Natural killer cell (primary cell): ENCODE measurements at places on chromosomes 3 and 15. TPM values are rescaled to one million over a fixed set of nuclear protein-coding genes. Genes with fewer than 3 reads are reported as not detected.

SMCO1 gene
- not detected for total RNA-seq

SIDT1 gene
- 101 TPM for total RNA-seq

GCSAM gene
- 1.1 TPM for total RNA-seq

IL12A gene
- 1.2 TPM for total RNA-seq

TM4SF4 gene
- total RNA-seq: not detected

PRICKLE2 gene
- 1.8 TPM for total RNA-seq
